NCI-H146 (cell line): ENCODE measurements at places on chromosomes 7 and 10.
A peak's percentile ranks its signal among the peaks of the same experiment; 100 is the strongest.

DNA sequence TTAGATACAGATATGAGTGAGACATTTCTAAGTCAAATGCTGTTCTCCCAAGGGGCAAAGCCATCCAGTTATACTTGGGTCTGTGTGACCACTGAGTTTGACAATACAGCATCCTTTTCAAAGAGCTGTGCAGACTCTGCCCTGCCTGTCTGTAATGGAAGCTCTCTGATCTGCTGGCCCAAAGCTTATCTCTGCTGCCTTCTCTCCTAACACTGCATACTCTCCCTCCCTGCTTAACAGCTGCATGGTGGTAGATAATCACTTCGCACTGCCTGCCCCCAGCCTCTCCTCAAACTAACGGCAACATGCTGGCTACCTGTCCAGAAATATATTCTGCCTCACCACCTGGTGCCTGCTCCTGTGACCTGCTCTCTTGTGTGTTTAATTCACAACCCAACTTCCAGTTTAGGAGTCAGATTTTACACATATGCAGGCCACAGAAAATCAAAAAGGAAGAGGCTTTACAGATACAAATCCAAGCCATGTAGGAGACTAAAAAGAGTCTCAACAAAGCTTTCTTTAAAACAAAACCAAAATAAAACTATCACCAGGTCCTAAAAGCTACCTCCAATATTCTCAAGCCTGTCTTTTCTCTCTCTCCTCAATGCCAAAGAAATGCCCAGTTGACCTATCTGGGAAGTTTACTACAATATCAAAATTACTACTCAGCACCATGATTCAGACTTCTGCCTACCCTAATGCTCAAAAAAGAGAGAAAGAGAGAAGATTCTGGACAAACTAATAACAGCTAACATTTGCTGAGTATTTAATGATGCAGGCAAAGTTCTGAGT is 145.6 kb downstream of the RELN start:
- DNase-seq = peak; percentile 32

- no peak for DNase-seq
These were observed 35.5 kb upstream of the KCNMA1 start for GRCh38 chr10:77673101-77673500.

GRCh38 chr7:3013975-3014792 is 29.5 kb downstream of the CARD11 start:
- DNase-seq = no peak

DNA sequence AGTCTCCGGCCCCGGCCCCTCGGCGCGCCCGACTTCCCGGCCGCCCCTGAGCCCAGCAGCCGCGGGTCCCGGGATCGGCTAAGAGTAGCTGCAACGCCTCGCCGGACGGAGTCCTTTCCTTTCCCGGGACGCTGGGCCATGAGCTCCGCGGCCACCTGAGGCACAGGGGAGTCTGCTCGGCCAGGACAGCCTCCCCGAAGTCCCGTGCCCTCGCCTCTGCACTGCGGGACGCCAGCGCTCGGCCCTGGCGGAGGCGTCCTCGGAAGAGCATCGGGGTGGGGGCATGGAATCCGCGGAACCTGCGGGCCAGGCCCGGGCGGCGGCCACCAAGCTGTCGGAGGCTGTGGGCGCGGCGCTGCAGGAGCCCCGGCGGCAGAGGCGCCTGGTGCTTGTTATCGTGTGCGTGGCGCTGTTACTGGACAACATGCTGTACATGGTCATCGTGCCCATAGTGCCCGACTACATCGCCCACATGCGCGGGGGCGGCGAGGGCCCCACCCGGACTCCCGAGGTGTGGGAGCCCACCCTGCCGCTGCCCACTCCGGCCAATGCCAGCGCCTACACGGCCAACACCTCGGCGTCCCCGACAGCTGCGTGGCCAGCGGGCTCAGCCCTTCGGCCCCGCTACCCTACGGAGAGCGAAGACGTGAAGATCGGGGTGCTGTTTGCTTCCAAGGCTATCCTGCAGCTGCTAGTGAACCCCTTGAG is 502 bp downstream of the SLC18A3 start:
- DNase-seq = peak; percentile 18

GRCh38 chr10:11539191-11539868 is 72.1 kb downstream of the USP6NL start:
- DNase-seq = peak; percentile 13

- DNase-seq = no peak
These were observed 8.9 kb downstream of the PNLIP start for GRCh38 chr10:116554628-116555027.
